ENCODE measurements at places on chromosomes 16 and 17.

- DNase-seq: no peak
Measured at GRCh38 chr17:20997711-20998570, 44.9 kb downstream of the USP22 start.

- DNase-seq: no peak
Measured at GRCh38 chr16:86258713-86259112, 251.6 kb upstream of the FOXF1 start.

GRCh38 chr16:85494315-85494714 lies 118.8 kb upstream of the GSE1 start:
- no peak for DNase-seq

DNA sequence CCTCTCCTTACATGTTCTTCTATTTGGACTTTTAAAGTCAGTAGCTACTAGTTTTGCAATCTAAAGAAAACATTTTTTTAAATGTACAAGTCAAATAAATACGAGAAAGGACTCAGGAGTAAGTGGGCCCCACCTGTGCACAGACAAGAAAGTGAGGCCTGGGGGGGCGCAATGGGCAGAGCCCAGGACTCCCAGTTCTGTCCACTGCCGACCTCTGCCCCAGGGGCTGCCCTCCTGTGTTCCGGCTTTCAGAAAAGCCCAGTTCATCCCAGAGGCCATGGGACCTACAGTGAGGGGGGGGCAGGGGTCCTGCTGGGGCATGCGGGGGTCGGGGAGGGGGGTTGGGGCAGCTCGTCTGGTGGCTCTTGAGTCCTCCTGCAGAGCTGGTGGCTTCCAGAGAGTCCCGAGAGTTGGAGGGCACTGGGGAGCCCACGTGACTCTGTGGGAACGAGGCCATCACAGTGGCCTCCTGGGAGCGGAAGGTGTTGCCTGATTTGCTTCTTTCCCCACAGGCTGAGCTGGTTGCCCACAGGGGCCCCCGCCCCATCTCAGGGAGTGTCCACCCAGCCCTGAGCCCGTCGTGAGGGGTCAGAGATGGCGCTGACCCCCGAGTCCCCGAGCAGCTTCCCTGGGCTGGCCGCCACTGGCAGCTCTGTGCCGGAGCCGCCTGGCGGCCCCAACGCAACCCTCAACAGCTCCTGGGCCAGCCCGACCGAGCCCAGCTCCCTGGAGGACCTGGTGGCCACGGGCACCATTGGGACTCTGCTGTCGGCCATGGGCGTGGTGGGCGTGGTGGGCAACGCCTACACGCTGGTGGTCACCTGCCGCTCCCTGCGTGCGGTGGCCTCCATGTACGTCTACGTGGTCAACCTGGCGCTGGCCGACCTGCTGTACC lies 2.4 kb downstream of the UTS2R start:
- no peak for DNase-seq

GRCh38 chr17:3905017-3905520 lies 11.2 kb downstream of the P2RX1 start:
- DNase-seq: no peak

- DNase-seq: no peak
Measured at GRCh38 chr16:83117810-83118209, 491.0 kb downstream of the CDH13 start.

DNA sequence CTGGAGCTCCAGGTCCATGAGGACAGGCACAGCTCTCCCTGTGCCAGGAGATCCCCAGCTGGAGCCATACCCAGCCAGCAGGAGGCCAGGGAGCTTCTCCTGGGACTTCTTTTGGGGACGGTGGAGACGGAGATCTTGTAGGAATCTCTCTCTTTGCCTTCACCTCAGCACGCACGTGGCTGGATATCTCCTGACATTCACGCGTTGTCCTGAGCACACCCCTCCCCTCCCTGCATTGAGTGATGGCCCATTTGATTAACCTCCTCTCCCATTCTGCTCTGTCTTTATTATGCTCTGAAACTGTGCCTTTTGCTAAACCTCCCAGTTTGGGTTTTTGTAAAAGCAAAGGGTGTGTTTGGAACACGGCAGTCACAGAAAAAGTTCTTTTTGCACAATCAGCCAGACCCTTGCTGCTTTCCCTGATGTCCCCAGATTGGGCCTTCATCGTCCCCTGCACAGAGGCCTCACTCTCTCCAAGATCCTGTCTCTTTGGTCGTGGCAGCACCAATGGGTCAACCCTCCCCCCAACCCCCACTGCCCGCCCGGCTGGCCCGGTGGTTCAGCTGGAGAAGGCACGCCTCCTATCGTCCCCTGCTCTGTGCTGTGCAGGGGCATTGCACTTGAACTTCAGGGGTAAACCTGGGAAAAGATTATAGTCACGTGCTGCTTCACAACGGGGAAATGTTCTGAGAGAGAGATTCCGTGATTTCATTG lies 32.5 kb upstream of the LGALS9 start:
- DNase-seq: no peak

- DNase-seq: no peak
Measured at GRCh38 chr16:68200088-68200783, 35.7 kb downstream of the ESRP2 start.

DNA sequence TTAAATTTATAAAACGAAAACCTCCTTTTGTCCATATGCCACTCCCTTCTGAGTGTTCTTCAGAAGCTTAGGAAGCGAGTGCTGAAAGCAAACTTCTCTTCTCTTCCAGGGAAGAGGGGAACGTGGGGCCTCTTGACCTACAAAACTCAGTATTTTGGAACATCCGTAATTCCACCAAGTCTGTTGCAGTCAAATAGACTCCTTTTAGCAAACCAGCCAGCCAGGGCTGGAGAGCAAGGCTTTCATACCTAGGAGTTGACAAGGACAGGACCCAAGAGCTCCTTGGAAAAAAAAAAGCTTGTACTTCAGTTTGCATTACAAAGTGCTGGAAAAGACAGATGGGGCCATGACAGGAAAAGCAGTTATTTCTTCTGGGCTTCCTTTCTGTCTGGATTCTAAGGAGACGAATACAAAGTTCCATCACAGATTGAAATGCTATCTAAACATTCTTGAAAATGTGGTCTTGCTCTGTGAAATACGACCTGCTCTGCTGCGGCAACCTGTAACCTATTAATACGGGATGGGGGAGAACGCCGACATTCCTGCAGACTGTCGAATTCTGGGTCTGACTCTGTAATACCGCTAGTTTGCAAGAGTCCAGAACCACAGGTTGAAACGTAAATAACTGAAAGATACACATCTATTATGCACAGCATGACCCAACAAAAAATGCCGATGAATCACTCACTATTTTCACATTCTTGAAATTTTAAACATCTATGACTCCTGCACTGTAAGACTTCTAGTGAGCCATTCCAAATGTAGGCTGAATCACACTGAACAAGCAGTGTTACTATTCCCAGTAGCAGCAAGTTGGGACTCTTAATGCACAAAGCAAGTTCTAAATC lies 20.6 kb downstream of the VPS53 start:
- no peak for DNase-seq

GRCh38 chr17:53924530-53925455 lies 102.1 kb downstream of the KIF2B start:
- no peak for DNase-seq

DNA sequence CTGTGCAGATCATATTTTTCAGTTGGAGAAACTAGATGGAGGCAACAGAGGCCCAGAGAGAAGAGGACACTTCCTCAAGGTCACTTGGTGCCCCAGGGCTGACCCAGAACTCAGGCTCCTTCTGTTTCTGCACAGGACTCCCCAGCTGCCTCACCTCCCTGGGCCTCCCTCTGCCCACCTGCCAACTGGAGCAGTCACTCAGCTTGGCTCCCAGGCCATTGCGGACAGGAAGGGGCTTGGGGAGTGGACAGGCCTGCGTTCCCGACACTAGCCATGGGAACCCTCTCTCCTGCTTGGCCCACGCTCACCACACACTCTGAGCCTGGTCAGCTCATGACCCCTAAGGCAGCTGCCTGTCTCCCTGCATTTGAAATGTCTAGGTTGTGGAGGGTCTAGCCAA lies 78.1 kb upstream of the BRD7 start:
- no peak for DNase-seq

DNA sequence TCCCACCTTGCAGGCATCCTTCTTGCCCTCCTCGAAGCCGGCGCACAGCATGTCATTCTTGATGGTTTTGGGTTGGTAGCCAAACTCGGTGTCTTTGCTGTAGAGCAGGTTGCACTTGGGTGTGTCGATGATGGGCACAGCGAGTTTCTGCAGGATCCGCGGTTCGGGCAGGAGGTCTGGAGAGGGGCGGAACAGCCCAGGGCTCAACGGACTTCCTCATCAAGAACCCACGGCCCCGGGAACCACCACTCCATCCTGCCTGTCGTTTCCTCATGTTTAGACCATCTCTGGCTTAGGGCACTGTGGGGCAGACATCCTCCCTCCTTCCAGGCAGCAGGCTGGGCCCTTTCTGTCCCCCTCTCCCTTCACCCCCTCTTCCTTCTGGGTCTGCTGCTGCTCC lies 6.5 kb downstream of the PRSS27 start:
- DNase-seq: no peak

Measured in amygdala (tissue), 56 donors.